ENCODE measurements at places on chromosomes 7 and 10.

- DNase-seq: no peak
Measured at GRCh38 chr10:31739146-31739545, 189.5 kb downstream of the ARHGAP12 start.

- DNase-seq: peak; percentile 53
Measured at GRCh38 chr7:6637544-6638229, 569 bp downstream of the ZNF316 start.

- DNase-seq: no peak
Measured at GRCh38 chr7:7857143-7857583, 111.4 kb upstream of the GLCCI1 start.

GRCh38 chr10:87579563-87579962 is 74.9 kb downstream of the MINPP1 start:
- no peak for DNase-seq

All from stimulated activated CD8-positive, alpha-beta memory T cell treated with anti-CD3 and anti-CD28 coated beads, Interleukin-15, amount 100 ng/mL, for 48 hours (primary cell).